CD4-positive, alpha-beta T cell treated with Interleukin-17A for 4 hours (primary cell): ENCODE measurements at places on chromosomes 7 and 10.

- DNase-seq: no peak
Observed at GRCh38 chr7:51219261-51219988, 97.2 kb downstream of the COBL start.

GRCh38 chr7:41816111-41816510 is 113.2 kb upstream of the INHBA start:
- no peak for DNase-seq

GRCh38 chr7:155222061-155222460 is 75.6 kb upstream of the INSIG1 start:
- DNase-seq: no peak

GRCh38 chr7:80467069-80467468 is 44.8 kb downstream of the GNAT3 start:
- no peak for DNase-seq

DNA sequence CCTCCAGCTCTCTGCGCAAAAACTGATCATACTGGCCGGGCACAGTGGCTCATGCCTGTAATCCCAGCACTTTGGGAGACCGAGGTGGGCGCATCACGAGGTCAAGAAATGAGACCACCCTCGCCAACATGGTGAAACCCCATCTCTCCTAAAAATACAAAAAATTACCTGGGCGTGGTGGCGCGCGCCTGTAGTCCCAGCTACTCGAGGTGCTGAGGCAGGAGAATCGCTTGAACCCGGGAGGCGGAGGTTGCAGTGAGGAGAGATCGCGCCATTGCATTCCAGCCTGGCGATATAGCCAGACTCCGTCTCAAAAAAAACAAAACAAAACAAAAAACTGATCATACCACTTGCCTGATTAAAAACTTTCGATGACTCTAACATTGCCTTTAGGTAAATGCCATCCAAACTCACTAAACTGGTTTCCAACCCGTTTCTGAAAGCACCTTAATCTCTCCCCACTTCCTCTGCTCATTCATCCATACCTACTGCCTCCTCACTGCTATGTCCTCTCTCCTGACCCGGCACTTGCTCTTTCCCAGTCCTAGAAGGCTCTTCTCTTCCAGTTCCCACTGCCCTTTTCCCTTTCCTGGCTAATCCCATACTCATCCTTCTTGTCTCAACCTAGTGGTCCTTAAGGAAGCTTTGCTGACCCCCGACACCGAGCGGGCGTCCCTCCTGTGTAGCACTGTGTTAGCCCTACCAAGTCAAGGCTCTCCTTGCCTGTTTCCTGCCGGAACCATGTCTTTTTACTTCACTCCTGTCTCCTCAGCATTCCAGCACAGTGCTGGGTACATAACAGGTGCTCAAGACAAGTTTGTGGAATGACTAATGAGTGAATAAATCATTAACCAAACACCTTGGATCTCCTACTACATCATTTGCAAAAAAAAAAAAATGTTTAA is 686 bp upstream of the MIOS start:
- DNase-seq: peak; percentile 11

GRCh38 chr10:43120929-43121314 is 17.3 kb upstream of the CSGALNACT2 start:
- peak; percentile 65 for DNase-seq

- DNase-seq: no peak
Observed at GRCh38 chr10:99860466-99860865, 78.0 kb downstream of the ABCC2 start.

DNA sequence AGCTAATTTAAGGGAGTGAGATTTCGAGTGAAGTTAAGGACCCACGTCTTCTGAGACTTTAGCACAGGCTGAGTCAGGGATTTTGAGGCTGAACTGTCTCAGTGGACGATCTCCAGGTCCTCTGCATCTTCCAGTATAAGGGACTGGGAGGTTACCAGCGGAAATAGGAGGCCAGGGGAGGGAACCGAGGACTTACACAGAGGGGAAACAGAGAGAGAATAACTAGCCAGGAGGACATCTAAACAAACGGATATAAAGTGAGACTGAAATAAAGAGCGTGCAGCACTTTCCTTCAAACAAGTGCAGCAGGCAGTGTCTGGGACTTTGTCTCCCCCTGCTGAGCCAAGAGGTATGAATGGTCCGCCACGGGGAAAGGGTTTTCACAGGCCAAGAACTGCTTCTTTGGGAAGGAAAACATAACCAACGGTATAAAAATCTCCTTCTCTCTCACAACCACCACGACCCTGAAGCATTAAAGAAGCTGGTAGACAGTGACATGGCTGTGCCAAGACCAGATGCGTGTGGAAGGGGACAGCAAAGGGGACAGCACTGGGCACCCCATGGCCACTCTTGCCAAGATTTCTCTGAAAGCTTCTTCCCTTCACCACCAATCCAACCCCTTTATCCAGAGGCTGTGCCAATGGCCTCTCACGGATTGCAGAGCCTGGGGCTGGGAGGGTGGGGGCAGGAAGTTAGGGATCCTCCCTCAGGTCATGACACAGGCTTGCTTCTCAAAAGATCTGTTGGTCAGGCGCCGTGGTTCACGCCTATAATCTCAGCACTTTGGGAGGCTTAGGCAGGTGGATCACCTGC is 72.0 kb downstream of the SLC37A3 start:
- DNase-seq: peak; percentile 64
